ENCODE measurements at places on chromosomes 16 and 17.

DNA sequence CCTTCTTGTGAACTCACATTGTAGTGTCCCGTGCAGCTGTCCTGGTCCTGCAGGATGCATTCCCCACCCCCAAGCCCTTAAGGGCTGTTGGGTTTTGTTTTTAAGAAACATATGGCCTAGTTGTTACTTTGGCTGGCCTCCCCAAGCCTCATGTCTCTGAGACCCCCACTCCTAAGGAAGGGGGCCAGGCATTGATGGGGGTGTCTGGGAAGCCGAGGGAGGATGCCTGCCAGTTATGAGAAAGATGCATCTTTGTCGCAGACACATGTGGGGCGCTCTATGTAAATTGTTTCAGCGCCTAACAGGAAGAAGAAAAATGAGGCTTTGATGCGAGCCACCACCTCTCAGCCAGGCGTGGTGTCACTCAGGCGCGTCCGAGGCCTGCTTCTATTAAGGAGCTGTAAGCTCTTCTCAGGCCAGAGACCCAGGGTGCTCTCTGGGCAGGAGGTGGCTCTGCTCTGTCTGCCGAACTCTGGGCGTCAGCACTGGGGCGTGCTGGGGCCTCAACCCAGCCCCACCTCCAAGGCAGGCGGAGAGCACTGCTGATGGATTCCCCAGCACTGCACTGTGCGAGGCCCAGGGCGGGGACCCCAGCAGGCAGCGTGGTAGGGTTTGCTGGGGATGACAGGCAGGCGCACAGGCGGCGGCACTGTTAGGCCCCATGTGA, 70.6 kb downstream of the SREBF1 start:
- DNase-seq = no peak

DNA sequence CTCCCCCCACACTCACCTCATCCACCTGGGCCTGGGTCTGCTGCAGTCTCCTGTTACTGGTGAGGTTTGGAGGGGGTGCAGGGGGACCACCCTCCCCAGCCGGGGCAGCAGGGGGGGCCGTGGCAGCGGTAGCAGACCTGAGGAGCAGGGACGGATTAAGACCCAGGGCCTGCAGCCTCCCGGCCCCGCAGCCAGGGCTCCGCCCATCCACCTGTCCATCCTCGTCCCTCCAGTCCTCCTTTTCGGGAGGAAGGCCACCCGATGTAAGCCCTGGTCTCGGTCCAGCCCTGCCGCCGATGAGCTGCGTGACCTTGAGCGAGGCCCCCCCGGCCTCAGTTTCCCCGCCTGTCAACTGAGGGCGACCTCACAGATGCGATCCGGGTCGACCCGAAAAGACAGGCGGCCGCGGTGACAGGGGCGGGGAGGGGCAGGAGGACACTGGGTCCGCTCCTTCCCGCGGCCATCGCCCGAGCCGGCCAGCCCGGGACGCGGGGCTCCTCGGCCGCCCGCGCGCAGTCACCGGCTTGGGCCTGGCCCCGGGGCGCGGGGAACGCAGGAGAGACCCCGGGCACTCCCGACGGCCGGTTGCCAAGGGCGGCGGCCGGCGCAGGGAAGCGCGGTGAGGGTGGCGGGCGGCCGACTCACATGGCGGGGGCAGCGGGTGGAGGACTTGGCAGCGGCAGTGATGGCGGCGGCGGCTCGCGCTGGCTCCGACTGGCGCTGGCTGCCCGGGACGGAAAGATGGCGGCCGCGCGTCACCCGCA, at the start of gene VAMP2:
Gene VAMP2, minus strand, starts transcription at position 716 of the 764 bp plus-strand sequence. Its CDS starts 69 bp downstream, at position 647.
- DNase-seq = no peak

GRCh38 chr16:11819798-11820197, 22.7 kb upstream of the ZC3H7A start:
- no peak for DNase-seq

DNA sequence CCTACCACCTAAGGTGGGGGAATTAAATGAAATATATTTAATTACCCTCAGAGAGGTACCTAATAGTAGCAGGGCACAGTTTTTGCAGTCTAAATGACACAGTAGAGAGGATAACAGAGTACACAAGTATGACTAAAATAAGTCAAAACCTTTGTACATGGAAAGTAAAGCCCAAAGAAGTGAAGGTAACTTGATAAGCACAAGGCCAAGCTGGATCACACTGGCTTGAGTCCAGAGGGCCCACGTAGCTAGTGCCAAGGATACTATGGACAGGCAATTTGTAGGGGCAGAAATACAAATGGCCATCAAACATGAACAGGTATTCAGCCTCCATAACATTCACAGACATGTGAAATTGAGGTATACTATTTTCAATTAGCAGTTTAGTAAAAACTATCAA, 7.6 kb downstream of the MYO18A start:
- no peak for DNase-seq

- no peak for DNase-seq
Measured at GRCh38 chr17:32503251-32504165, 16.7 kb downstream of the CDK5R1 start.

GRCh38 chr17:30041551-30041950, 75.1 kb upstream of the NSRP1 start:
- DNase-seq = no peak

DNA sequence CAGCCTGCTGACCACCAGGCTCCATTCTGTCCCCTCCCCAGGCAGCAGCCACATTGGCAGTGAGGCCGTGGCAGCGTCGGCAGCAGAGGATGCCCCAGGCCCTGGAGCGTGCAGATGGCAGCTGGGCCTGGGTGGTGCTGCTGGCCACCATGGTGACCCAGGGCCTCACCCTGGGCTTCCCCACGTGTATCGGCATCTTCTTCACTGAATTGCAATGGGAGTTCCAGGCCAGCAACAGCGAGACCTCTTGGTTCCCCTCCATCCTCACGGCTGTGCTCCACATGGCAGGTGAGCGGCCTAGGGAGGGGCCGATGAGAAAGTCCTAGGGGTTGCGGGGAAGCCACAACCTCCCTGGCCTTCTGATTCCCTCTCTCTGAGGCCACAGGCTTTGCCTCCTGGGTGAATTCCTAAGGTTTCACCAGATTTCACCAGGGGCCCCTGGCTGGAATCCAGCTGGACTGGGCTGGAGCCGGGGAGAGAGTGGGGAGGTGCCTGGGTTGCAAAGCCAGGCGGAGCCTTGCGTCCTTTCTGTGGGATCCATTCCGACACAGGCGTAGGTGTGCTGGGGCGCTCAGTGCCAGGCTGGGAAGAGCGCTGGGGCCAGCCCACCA, 5.9 kb downstream of the SLC16A5 start:
- no peak for DNase-seq

DNA sequence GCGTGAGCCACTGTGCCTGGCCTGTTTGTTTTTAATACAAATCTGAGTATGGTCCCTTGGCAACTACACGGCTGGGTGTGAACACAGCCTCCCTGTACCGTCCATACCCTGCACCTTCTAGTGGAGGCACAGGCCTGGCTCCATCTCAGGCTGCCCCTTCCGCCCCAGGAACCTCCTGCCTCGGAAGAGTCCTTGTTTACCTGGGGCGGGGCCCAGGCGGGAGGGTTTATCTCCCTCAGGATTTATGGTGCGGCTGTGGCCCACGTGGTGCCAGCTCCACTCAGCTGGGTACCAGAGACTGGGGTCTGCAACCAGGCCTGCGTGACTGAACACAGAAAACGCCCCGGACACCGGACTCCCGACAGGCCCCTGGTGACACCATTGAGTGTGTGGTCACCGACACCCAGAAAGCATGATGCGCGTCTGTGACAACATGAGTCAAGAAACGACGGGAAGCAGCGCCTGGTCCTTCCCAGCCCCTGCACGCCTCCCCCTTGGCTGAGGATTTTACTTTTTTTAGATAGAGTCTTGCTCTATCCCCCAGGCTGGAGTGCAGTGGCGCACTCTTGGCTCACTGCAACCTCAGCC, 19.0 kb downstream of the UNKL start:
- DNase-seq = no peak

- DNase-seq = no peak
Measured at GRCh38 chr17:75103601-75104554, 5.9 kb upstream of the ARMC7 start.

- no peak for DNase-seq
Measured at GRCh38 chr16:80681436-80681835, 123.0 kb downstream of the CDYL2 start.

DNA sequence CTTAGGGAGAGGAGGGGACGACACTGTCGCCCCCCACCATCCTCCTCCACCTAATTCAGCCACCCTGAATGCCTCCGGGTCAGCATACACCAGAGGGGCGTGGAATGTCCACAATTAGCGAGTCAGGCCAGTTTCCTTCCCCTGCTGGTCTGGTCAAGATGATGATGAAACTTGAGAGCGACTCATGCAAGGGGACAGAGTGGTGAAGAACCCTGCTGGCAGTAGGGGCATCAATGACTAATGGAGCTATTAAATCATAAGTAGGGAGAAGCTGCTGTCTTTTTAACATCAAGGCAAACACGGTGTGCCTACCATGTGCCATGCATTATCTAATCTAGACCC, 7.2 kb downstream of the SPACA3 start:
- DNase-seq = no peak

DNA sequence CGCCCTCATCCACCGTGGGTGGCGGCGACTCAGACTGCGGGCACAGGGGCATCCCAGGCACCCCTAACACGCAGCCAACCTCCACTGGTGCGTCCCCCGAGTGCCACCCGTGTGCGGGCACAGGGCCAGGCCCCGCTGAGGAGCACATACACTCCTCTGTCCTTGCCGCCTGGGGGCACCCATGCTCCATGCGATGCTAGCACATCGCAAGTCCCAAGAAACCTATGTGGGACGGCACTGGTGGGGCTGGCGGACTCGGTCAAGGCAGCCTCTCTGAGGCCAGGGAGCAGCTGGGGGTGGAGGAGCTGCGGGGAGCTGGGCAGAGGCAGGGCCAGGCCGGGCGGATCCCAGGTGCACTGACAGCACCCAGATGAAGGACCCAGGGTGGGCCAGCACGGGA, 4.0 kb downstream of the ZNF598 start:
- no peak for DNase-seq

DNA sequence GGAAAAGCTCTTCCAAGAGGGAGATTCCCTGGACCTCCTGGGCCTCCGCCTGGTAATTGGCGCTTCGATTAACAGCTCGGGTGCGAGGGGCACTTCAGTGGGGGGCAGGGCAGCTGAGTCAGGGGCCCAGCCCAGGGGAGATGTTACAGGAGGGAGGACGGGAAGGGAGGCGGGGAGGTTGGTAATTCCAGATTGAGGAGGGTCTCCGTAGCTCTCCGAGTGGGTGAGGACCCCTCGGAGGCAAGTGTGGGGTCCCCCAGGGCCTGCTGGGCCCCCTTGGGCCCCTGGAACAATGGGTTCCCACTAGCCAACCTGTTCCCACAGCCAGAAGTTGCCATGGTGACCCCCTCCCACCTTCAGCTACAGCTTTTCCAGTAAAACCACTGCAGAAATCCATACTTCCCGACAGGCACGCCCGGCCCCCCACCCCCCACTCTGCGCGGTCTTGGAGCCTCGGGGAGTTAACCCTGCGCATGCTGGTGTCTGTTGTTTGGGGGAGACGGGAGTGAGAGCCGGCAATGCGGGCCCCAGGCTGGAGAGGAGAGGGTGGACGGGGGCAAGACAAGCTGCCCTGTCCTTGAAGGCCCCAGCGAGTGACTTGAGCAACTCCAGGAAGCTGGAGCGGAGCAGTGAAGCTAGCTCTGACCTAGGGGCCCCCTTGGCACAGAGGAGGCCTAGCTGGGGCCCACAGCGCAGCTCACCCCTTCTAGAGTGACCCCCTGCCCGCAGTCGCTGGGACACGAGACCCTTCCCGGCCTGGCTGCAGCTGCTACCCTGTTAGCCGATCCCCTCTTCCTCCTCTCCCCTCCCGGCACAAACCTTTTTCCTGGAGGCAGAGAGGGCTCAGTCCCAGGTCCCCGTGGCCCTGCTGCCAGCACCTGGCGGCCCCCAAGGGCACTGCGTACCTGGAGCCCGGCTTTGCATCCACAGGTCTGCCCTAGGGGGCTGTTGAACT, 37.8 kb downstream of the TMEM235 start:
- no peak for DNase-seq
